ENCODE measurements at places on chromosomes 7 and 10.

- DNase-seq, result no peak
Observed at GRCh38 chr7:122802301-122802751, 83.9 kb downstream of the CADPS2 start.

DNA sequence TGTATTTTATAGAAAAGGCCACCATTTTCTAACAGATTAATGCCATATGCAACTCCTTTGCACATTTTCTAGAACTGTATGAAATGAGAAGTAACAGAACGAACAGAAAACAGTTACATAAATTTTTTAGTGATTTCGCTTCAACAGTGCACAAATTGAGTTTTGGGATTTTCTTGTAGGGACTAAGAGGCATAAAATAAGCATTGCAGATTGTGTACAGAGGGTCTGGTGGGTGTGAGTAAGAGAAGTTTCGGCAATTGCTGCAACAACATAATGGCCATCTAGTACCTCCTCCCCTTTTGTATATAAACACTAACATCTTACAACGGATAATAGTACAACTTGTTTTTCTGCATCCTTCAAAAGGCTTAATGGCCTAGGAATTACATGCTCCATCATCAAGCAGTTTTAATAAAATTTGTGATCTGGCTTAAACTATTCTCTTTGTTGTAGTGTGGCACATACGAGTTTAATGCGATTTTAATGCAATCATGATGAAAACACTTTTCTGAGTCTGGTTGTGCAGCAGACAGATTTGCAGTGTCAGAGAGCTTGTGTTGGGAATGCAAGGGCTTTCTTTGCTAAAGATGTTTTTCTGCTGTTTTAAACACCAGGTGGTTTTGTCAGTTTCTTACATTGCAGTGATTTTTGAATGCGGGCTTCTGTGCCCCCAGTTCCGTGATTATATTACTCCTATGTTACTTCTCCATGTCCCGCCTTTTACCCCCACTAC, 2.9 kb downstream of the GLCCI1 start:
- DNase-seq, result no peak

- no peak for DNase-seq
Observed at GRCh38 chr10:26890956-26891355, 30.2 kb upstream of the ABI1 start.

GRCh38 chr7:2109936-2110609, 122.7 kb downstream of the MAD1L1 start:
- DNase-seq, result peak; percentile 88

DNA sequence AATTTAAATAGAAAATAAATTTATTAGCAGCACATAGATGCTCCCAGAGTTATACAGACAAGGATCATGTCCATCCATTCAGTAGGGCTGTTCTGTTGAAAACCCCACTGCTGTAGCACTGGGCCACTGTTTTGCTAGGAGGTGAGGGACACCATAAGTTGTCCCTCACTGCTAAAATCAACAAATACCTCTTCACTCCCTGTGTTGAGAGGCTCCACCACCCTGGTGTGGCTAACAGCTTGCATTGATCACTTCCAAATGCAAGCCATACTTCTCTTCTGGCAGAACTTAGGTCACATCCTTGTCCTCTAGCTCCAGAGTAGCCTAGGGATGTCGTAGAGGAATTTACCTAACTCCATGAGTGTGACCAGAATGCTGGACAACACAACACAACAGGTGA, 55.4 kb downstream of the MDFIC start:
- DNase-seq, result no peak

DNA sequence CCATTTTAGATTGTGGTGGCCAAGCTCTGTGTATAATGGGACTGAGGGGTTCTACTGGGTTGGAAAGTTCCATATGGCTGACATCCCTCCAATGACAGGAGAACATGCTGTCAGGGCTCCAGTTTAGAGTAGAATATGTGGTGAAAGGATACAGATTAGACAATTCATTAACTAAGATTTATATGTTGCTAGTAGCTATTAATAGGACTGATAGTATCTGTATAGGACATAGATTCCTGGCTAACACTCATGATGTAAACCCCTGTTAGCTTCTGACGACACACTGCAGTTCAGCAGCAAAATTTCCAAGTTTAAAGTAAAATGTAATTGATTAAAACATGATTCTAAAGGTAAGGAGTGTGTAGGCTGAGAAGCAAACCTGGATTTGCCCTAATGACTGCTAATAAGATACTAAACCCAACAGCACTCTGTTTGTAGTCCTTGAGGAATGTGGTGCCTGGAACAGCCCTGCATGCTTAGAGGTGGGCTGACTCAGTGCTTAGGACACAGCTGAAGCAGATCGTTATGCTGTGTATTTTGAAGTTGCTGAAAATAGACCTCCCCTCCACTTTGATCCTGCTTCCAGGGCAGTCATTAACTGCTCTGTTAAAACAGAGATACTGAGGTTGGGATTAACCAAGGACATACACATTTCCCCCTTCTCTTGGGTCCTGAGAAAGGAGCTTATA, 1129.6 kb downstream of the SORCS3 start:
- DNase-seq, result no peak

DNA sequence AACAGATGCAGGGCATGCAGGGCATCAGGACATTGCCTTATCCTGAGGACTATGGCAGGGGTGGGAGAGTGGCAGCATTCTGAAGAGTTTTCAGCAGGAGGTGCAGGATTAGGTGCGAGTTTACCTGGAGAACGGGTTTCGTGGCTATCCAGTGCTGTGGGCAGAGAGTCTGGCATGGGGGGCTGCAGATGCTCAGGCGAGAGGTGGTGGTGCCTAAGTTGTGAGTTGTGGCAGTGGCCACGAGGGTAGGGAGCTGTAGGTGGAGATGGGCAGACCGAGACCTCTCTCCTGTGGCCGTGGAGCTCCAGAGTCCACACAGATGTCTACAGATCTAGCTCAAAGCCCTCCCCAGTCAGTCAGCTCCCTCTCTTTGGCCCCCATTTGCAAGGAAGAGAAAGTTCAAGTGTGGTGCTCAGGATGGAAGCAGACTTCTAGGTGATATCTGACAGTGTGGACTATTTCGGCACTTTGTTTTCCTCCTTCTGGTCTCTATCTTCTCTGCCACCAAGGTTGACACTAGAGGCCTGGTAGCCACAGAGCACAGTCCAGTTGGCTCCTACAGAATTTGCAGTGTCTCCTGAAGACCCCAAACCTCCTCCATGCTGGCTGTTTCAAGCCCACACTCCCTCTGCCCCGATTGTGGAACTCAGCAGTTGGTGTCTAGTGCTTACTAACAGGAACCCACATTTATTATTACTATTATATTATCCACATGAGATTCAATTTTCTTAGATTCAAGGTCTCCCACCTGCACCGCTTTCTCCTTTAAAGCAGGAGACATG, 955.7 kb upstream of the ZNF722 start:
- no peak for DNase-seq
